GM23248 (cell line): ENCODE measurements at places on chromosomes 4 and X.

DNA sequence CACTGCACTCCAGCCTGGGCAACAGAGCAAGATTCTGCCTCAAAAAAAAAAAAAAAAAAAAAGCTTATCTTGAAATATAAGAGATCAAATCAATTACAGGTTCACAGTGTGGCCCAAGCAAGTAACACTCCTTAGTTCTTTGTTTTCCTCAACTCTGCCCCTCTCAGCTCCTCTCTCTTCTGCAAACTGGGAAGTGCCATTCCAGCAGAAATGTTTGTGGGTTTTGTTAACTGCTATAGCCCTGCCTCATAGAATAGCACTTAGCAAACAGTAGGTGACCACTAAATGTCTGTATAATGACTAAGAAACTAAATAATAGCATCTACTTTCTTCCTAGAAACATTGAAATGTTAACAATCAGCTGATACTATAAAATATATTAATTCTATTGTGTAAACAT lies 160.0 kb upstream of the NAP1L5 start:
- DNase-seq, result no peak

GRCh38 chr4:101730291-101731117 lies 60.0 kb upstream of the BANK1 start:
- peak; percentile 82 for DNase-seq

GRCh38 chr4:173018446-173018845 lies 150.2 kb upstream of the GALNT7 start:
- DNase-seq, result no peak

DNA sequence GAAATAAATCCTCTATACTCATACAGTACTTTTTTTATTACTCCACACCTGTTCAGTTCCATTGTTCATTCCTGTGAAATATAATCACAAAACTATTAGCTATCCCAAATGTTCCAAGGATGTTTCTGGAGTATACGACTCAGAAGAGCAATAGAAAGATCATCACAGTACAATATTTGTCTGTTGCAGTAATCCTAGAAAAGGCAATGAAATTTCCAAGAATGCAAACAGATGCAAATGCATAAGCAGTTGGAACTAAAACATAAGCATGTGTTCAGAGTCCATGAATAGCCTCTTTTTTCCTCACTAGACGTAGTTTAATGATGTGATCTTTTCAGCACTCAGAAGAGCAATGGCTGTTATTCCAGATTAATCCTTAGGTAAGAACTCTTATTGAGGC lies 55.2 kb downstream of the RTL3 start:
- DNase-seq, result no peak

DNA sequence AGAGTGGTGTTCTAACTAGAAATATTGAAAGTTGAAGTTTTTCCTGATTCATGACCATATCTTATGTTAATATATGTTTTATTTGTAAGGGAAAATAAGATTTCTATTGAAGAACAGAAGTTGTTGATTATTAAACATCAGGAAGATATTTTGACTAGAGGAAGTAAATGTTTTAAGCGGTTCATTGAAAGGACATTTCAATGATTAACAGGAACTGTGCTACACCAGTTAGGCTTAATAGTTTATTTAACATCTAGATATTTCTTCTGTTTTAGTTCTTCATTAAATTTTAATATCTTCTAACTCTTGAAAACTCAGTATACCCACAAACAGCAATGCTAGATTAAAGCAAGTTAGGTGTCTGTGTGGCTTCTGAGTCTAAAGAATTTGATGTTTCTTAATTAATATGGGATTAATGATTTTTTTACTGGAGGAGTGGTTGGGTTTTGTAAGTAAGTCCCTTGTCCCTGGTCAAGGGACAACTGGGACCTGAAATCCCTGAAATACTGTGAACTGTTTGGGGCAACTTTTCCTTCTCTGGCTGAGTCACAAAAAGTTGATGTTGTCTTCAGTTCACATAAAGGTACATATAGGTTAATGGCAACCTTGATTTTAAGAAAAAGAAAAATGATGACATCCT lies 42.9 kb upstream of the CYP4V2 start:
- no peak for DNase-seq

- DNase-seq, result no peak
Observed at GRCh38 chr4:6655924-6656323, 15.4 kb downstream of the MRFAP1 start.

DNA sequence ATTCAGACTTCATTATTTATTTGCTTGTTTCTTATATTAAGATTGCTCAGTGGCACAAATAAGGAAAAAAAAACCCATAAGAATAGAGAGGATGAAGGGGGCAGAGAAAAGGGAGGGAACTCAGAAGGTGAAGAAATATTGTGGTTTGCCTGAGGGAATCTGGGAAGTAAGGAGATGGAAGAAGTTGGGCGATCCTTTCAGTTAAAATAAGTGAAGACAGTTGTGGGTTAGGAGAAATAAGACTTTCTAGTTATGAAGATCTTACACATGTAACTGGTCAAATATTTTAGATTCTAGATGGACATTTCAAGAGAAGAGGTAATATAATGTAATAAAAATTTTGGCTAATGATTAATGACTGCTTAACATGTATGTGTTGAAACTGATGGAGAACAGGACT lies 138.7 kb upstream of the LIMCH1 start:
- DNase-seq, result peak; percentile 19

DNA sequence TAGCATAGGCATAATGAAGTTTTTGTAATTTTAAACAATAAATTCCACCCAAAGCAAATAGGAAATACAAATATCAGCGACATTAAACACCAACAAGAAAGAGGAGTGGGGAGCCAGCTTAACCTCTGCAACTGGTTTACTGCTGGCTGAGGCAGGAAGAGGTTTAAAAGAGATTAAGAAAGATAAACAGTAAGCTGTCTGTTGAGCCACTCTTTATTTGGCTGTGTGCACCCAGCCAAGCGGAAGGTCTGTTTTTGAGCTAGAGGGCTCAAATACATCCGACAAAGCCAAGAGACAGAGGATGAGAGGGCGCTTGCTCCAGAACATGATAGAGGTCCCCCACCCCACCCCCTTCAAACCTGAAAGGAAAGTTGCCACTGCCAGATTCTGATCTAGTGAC lies 191.4 kb downstream of the MGST2 start:
- DNase-seq, result no peak

GRCh38 chr4:80732010-80732409 lies 298.5 kb upstream of the BMP3 start:
- peak; percentile 1 for DNase-seq

- peak; percentile 67 for DNase-seq
Observed at GRCh38 chrX:71542411-71542810, 9.5 kb downstream of the OGT start.

GRCh38 chr4:147567276-147567675 lies 49.9 kb upstream of the TMEM184C start:
- no peak for DNase-seq

GRCh38 chrX:2500803-2501558 lies at the start of the genes DHRSX and ZBED1:
Gene DHRSX (minus strand): TSS chrX:2500976. CDS start chrX:2500925, 51 bp downstream.
Gene ZBED1 (minus strand): TSS chrX:2500976. CDS start chrX:2490719, 10,257 bp downstream.
- peak; percentile 73 for DNase-seq

GRCh38 chr4:111999801-112000200 lies 145.5 kb upstream of the FAM241A start:
- DNase-seq, result no peak

- DNase-seq, result peak; percentile 61
Observed at GRCh38 chr4:170089274-170089667, 485 bp downstream of the AADAT start.

DNA sequence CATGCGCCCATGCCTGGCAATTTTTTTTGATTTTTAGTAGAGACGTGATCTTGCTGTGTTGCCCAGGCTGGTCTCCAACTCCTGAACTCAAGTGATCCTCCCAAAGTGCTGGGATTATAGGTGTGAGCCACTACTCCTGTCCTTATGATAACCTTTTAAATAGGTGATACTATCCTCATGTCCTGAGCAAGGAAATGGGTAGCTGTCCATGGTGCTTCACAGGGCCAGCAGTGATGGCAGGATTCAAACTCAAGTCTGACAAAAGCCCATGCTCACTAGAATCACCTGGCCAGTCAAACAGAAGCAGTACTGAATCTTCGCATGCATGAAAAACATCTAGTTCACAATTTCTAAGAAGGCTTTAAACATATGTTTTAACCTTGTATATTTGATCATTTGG lies 235.1 kb downstream of the NR3C2 start:
- no peak for DNase-seq

DNA sequence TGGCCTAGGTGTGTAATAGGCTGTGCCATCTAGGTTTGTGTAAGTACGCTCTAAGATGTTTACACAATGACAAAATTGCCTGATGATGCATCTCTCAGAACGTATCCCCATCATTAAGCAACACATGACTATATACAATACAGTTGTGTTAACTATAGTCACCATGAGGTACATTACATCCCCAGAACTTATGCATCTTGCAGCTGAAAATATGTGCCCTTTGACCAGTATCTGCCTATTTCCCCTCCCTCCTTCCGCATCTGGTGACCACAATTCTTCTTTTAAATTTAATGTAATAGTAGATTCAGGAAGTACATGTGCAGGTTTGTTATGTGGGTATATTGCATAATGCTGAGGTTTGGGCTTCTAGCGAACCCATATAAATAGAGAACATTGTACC lies 239.8 kb upstream of the IL1RAPL1 start:
- no peak for DNase-seq

DNA sequence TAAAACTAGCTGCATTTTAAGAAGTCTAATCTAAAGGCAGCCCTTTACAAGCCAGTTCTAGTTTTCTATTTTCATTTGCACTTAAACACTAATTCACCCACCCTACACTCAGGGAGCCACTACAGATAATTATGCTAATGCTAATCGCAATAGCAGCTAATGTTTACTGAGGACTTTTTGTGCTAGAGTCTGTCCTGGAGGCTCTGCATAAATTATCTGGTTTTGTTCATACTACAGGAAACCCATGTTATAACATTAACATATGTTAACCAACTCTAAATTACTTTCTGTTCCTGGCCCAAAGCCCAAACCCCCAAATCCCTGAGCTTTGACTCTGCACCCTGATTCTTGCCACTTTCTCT lies 480 bp upstream of the RADX start:
- peak; percentile 1 for DNase-seq

DNA sequence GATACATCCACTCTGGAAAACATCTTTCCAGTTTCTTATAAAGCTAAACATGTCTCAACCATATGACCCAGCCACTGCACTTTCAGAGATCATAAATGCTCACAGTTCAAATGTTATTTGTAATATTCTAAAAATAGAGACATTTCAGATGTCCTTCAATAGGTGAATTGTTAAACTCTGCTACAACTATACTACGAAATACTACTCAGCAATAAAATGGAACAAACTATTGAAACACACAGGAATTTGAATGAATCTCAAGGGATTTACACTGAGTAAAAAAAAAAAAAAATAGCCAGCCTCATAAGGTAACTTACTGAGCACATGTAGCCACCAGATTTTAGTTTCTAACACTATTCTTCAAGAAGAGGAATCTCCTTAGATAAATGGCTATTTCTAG lies 253.9 kb downstream of the PCDH18 start:
- no peak for DNase-seq

GRCh38 chrX:135185795-135186443 lies 14.7 kb upstream of the CT55 start:
- DNase-seq, result peak; percentile 58

DNA sequence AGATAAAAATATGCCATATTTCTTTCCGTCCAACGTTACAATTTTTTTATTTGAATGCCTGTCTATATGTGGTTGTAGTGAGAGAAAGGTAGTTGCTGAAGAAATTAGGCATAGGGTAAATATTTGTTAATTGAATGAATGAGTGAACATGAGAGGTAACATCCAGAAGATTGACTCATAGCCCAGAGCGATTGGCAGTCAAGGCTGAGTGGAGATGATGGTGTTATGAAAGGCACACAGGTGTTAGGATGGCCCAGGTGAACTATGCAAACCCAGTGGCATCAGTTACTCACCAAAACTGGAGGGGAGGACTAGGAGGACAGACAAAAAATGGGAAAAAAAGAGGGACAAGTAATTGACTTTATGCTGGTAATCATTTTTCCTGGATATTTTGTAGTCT lies 31.7 kb upstream of the SPRY1 start:
- DNase-seq, result no peak

DNA sequence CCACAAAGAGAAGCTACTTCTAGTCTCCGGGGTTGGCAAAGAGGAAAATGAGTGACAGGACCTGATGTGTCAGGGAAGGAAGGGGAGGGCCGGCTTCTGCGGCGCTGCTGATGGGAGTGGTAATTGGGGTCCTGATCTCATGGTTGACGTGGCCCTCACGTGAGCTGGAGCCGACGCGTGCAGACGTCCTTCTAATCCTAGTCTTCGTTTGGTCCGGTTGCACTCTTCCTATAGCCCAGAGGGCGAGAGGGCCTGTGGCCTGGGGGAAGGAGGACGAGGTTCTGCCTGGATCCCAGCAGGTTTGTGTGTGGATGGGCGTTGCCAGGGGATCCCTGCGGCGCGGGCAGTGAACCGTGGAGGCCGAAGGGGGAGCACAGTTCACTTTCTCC lies at the start of gene ARMCX1:
Gene ARMCX1, plus strand, starts transcription at position 186 of the 389 bp plus-strand sequence. CDS start 2,384 bp downstream, outside the sequence.
- DNase-seq, result peak; percentile 84

GRCh38 chr4:33577791-33578190 lies 2666.5 kb downstream of the ARAP2 start:
- DNase-seq, result no peak

- DNase-seq, result no peak
Observed at GRCh38 chr4:68148800-68149685, 19.4 kb upstream of the TMPRSS11F start.

DNA sequence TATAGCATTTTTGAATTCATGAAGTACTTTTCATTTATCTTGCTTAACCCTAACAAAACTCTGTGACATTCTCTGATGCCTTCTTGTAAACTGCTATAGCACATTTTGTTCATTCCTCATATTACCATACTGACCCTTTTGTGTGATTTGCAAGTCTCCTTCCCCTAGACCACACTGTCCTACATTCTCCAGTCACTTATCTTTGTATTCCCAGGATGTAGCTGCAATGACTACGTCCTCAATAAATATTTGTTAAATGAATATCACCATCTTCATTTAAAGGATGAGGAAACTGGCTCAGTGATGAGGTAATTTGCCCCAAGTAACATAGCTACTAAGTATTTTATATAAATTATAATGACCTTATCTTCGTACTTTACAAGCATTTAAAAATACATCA lies 11.9 kb downstream of the HUWE1 start:
- peak; percentile 33 for DNase-seq

- DNase-seq, result no peak
Observed at GRCh38 chr4:154838155-154838554, 57.1 kb downstream of the RBM46 start.

DNA sequence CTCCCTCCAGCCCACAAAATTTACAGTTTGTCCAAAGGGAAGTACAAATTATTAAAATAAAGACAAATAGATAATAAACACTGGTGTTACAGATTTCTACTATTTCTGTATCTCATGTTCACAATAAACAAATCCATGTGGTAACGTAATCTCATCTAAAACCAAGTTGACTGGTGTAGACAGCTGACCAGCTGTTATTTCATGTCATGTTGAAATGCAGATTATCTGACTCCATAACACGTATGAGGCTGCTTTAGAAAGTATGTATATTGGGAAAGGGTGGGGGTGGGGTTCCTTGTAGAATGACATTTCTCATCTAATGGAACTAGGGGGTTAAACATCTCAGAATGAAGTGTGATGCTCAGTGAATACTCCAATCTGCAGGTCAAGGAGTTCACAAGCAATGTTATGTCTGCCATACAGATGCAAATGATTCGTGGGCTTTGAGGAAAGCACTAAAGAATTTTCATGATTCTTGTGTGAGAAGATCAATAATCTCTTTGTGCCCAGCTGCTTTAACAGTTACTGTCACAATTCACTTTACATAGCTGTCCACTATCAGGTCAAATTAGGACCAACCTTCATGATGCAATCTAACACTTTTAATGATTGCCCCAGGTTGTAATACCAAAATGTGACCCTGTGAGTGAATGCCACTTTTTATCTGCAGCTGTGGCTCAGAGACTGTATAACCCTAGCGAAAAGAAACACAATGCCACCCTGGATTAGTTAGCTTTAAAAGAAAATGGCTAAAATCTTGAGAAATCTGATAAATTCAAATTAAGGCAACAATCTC lies 114.0 kb downstream of the ENOX2 start:
- DNase-seq, result no peak
